ENCODE measurements at places on chromosomes 11 and 22. TPM values are rescaled to one million over a fixed set of nuclear protein-coding genes. Genes with fewer than 3 reads are reported as not detected.

The MMP27 gene
- polyA plus RNA-seq = not detected

DNA sequence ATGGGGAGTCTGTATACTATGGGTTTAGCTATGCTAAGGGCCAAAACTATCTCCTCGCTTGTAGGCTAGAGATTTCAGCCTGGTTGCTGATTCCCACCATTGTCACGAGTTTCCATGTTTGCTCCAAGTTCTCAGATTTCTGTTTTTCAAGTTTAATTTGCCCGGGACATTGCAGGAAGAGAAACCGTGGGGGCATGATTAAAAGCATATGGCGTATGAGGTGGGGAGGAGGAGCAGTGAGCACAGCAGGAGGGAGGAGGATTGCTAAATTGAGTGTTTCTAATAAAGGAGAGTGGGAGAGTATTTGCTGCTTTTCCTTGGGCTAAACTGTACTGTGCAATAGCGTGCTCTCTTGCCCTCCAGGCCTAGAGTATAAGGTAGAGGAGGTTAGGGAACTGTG lies 558.4 kb downstream of the METTL15 start:
- no peak for DNase-seq

GRCh38 chr22:49764127-49764581 lies 63.5 kb downstream of the BRD1 start:
- no peak for DNase-seq

- no peak for DNase-seq
Measured at GRCh38 chr11:33025339-33025722, 9.7 kb downstream of the DEPDC7 start.

- no peak for DNase-seq
Measured at GRCh38 chr11:65504674-65505465, 6.0 kb downstream of the MALAT1 start.

The GRM5 gene
- 1.1 TPM for polyA plus RNA-seq

DNA sequence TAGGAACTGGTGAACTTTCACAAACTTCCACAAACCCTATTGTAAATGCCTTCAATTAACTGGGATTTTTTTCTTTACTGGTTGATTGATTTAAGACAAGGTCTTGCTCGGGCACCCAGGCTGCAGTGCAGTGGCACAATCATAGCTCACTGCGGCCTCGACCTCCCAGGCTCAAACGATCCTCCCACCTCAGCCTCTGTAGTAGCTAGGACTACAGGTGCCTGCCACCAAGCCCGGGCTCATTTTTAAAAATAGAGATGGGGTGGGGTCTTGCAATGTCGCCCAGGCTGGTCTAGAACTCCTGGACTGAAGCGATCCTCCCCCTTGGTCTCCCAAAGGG lies 35.7 kb upstream of the POLA2 start:
- DNase-seq = no peak

DNA sequence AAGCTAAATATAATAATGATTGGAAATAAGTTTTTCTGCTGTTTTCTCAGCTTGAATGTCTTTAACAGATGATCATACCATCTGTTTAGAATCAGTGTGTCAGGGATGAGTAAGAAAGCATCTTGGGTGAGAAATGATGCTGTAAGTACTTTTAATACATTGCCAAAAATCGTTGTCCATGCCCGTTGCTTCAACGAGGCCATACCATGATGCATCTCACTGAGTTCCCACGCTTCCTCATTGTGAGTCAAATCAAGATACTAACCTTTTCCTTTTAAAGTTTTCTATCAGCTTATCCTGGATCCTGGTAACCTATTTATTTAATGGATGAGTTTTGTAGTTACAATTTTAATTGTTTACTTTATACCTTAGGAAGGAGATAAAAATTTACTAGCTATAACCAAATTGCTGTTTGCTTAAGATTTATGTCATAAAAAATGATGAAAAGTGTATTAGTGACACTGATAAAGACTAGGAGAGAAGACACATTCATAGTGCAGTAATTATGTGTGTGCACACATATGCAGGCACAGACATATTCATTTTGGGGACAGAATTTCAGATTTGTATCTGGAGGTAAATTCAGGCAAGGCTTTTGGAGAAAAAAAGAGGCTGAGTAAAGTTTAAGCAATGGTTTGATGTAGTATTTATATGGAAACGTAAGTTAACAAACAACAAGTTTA lies 154.8 kb downstream of the UVRAG start:
- no peak for DNase-seq

- no peak for DNase-seq
Measured at GRCh38 chr11:99489581-99489980, 468.8 kb downstream of the CNTN5 start.

DNA sequence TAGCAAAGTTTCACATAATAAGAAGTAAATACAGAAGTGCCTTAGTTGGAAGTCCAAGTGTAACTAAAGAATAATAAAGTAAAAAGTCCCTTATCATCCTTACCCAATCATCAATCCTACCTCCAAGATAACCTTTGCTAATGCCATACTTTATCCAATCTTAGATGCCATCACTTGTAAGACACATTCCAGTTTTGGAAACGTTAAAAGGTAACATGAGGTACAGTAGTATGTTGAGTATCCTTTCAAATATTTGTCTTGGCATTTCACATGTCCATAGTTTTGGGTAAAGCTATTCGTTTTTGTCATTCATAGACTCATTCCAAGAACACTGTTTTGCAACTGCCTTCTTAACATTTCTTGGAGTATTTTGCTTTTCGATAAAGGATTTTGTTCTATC lies 115.2 kb upstream of the TEAD1 start:
- DNase-seq = no peak

GRCh38 chr11:47109051-47109726 lies 67.5 kb downstream of the ARFGAP2 start:
- peak; percentile 91 for DNase-seq

The GLB1L3 gene
- 8.0 TPM for polyA plus RNA-seq

GRCh38 chr11:120343429-120343828 lies 7.2 kb downstream of the ARHGEF12 start:
- no peak for DNase-seq

The TMEM86A gene
- polyA plus RNA-seq = 2.6 TPM

GRCh38 chr22:20174785-20175596 lies 24.1 kb upstream of the CCDC188 start:
- DNase-seq = no peak

Data from brain (organoid and tissue), 16 donors.